ENCODE measurements at places on chromosomes 2 and 18.
A peak's percentile ranks its signal among the peaks of the same experiment; 100 is the strongest.

DNA sequence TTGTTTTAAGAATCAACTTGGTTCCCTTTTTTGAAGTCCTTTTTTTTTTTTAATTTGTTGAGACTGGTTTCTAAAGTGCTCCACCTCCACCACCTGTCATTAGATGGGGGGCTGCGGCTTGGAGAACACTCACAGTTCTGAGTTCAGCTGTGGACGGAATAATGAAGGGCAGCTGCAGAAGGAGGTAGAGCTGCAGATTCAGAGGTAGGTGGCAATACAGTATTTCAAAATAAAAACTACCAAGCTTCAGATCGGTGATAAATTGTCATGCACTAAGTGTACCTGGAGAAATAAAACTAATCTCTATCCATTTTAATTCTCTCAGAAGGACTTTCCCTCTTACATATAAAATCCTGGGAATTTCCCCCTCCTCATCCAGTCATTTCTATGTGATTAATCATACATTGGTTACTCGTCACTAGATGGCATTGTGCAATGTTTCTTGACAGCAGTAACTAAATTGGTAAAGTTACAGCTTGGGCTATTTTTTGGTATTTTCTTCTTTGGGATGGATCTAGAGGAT lies 81.1 kb upstream of the SLC39A10 start:
- peak; percentile 20 for DNase-seq

DNA sequence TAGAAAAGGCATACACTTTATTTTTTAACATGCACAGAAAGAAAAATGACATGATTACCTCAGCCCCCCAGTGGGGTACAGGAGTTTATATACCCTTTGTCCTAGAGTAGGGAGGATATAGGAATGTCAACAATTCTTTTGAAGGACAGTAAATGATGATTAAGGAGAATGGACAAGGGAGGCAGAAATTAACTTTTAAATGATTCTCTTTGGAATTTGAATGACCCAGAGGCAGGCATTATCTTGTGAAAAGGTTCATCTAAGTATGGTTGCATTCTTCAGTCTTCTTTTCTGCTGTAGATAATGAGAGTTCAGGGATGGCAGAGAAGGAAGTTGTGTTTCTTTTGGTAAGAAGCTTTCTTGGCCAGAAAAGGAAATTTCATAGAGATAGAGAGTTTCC lies 971.3 kb downstream of the CNTNAP5 start:
- DNase-seq, result no peak

DNA sequence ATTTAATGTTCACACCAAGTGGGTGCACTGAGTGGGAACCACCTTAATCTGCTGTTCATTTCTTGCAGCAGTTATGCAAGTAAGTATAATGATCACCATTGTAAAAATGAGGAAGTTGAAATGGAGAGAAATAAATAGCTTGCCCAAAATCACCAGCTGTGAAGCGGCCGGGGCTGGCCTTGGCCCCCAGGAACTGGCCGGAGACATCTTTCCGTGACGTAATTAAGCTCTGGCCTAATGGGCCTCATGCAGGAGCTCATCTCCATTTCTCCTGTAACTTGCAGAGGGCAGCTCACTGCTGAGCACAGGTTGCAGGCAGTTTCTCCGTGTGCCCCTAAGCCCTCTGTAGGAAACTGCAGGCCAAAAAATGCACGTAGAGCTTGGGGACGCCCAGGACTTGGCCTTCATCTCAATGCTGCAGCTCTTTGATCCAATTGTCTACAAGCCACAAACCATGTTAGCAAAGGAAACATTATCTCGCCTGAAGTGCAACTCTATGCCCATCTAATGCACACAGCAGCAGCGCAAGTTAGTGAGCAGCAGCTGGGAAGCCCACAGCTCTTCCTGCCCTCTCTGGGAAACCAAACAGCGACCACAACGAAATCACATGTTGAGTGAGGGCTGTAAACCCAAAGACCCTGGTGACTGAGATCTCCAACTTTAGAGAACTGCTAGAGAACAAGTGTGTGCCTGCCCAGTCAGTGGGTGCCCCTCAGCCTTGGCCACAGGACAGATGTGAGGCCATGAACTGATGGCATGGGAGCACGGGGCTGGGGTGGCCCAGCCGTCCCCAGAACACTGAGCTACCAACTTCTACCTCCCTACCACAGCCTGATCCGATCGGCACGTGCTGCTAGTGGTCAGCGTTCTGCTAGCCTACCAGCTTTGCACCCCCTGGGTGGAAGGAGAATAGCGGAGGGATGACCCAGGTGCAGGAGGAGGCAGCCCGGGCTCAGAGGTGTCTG lies 28.8 kb downstream of the APCDD1 start:
- DNase-seq, result no peak

GRCh38 chr18:75115514-75115913 lies 93.4 kb downstream of the PTGR3 start:
- DNase-seq, result no peak

DNA sequence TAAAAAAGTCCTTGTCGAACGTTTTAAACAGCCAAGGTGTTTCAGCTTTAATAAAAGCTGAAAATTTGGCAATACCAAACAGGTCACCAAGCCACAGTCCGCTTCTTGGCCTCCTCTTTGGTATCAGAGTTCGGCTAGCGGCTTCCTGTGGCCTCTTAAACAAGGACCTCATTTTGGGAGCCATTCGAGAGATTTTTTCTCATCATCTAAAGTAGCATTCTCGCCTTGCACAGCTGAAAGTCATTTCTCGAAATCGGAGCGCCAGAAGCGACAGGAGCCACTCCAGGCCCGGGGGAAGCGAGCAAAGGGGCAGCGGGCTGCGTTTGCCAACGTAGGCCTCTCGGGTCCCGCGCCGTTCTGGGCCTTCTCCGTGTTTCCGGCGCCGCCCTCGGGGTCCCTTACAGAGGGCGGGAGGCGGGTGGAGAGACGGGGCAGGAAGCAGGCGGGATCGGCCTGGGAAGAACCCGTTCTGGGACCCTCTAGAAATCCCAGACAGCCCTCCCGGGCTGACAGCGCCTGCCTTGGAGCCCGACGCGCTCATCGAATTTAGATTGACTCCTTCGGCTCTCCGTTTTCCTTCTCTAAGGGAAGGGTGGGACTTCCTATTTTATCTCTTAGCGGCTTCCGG lies 522 bp upstream of the ZNF407 start:
- peak; percentile 66 for DNase-seq

DNA sequence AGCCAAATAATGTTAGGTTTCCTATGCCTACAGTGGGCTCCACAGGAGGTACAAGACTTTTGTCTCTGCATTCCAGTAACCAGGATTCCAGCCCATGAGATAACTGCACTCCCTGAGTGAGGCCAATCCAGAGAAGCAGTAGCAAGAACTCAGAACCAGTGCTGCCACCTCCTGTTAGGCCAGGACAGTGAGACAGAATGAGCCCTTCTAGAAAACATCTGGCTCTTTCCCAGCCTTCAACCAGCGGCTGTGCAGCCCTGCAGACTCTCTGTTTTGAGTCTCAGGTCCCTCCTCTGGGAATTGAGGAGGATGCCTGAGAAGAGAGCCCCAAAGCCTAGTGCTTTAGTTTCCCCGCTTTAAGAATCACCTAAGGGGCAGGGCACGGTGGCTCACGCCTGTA lies 44.2 kb downstream of the ARID5A start:
- DNase-seq, result peak; percentile 66

GRCh38 chr2:223760838-223761502 lies 76.4 kb downstream of the AP1S3 start:
- peak; percentile 83 for DNase-seq

DNA sequence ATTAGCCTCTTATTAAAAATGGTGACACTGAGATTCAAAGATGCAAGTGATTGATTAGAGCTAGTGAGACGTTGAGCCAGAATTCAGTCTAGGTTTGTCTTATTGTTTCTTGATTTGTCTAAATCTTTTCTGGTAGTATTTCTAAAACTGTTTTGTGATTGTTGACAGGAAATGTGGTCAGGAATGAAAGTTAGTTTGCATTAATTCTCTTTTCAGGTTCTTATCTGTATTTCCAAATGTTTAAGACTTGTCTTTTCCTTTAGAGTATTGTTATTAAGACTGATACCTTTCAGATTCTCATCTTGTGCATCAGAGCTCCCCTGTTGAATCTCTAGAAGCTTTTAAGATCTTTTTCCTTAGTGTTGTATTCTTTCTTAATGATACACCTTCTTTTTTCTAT lies 89.3 kb downstream of the MBD5 start:
- DNase-seq, result no peak

DNA sequence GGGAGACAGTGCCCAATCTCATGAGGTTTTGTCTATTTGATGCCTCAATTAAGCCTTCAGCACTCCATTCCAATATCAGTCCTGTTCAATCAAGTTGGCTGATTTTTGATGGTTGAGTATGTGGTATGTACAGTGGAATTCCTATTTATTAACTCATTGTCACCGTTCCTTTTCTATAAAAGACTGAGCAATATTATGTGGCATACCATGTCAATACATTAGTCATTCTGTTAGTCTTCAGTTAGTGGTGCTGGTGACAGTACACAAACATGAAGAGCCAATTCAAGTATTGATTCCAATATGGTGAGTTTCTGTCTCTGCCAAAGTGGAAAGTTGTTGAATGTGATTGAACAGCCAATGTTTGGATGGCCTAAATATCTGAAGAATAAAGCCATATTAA lies 1343.9 kb downstream of the SUCLG1 start:
- no peak for DNase-seq

GRCh38 chr2:138298120-138298814 lies 203.3 kb upstream of the SPOPL start:
- no peak for DNase-seq

DNA sequence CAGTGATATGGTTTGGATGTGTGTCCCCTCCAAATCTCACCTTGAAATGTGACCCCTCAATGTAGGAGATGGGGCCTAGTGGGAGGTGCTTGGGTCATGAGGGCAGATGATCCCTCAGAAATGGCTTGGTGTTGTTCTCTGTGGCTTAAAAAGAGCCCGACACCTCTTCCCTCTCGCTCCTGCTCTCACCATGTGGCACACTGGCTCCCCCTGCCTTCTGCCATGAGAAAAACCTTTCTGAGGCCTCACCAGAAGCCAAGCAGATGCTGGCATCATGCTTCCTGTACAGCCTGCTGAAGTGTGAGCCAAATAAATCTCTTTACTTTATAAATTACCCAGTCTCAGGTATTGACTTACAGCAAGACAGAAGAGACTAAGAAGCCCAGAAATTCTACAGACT lies 357.1 kb downstream of the NRXN1 start:
- DNase-seq, result peak; percentile 1

DNA sequence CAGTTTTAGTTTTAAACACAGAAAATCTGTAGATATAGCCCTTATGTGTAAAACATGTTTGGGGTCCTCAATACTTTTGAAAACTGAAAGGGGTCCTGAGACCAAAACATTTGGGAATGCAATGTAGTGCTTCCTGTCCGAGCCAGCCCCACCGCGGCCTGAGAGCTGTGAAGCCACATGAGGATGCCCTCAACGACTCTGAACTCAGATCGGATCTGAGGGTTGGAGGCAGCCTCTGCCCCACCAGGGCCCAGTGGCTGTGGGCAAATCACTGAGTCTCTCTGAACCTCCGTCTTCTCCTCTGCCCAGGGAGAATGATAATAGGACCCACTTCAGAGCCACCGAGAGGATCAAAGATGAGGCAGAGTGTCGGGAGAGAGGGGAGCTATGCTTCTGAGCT lies 33.4 kb upstream of the HPCAL1 start:
- no peak for DNase-seq

All from Calu3 (cell line).